ENCODE measurements at places on chromosomes 5 and 9.

GRCh38 chr5:35302544-35302943, 72.3 kb upstream of the PRLR start:
- DNase-seq: no peak

DNA sequence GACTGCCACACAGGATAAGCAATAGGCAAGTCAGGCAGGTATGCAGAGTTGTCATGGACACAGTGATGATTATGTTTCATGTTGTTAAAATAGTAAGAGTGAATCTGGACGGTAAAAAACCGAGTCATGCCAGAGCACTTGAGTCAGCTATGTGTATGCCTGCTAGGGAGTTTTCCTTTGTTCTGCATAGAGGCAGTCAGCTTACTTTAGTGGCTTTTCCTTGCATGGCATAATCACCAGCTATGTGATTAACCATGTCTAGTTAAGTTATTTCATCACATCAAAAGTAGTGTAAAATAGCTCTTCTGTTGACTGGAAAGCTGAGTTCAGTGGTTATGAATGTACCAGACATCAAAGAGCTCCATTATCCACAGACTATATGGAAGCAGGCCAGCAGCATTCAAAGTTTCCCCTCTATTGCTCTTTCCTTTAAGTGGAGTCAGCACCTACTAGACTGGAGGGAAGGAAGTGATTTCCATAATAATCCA, 989.8 kb downstream of the TLE1 start:
- DNase-seq: no peak

DNA sequence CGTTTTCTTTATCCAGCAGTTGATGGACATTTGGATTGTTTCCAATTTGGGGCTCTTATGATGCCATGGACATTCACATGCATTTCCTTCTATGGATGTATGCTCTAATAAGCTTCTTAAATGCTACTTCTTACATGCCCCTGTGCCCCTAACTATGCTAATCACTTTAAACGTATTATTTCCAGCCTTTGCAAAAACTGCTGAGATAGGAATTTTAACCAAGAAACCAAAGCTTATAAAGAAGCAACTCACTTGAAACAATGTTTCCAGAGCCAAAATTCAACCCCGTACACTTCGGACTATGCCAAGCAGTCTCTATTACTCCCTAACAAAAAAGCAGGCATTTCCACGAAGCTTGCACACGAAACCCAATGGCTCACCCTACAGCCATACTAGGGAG, 545.6 kb upstream of the WWC1 start:
- DNase-seq: no peak

- DNase-seq: no peak
These were observed 16.1 kb upstream of the DRD1 start for GRCh38 chr5:175460126-175460525.

DNA sequence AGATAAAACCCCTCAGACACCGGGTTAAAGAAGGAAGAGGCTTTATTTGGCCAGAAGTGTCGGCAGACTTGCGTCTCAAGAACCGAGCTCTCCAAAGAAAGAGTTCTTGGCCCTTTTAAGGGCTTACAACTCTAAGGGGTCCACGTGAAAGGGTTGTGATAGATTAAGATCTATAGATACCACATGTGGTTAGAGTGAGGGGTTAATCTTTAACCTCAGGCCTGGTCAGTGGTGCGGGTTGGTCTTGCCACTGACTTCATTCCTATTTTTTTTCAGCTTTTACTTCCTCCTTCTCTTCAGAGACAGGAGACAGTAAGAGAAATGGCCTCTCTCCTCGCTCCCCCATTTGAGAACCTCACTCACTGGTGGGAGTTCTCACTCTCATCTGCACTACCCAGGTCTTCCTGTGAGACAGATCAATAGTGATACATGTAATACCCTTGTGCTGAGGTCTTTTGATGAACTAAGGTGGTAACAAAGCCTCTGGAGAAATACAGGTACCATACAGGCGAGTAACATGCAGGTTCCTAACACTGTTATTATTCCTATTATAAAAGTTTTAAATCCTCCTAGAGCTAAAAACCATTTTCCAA, 52.4 kb upstream of the COX7C start:
- DNase-seq: no peak

- DNase-seq: no peak
These were observed 74.2 kb downstream of the C9orf152 start for GRCh38 chr9:110133608-110134210.

DNA sequence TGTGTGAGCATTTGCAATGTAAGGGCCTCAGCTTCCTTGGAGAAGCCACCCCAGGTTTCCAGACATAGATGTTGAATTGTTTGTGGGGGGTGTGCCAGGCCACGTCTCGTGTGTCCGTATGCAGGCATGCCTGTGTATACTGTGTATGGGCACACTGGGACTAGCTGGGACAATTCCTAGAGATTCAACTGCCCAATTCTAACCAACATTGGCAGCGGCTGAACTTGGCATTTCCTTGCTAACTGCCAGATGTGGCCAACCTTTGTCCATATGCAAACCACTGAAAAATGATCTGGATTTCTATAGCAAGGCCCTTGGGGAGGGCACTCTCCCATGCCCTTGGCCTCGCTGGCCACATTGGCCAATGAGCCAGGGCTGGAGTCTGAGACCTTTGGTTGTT, 50.3 kb downstream of the SAR1B start:
- no peak for DNase-seq

DNA sequence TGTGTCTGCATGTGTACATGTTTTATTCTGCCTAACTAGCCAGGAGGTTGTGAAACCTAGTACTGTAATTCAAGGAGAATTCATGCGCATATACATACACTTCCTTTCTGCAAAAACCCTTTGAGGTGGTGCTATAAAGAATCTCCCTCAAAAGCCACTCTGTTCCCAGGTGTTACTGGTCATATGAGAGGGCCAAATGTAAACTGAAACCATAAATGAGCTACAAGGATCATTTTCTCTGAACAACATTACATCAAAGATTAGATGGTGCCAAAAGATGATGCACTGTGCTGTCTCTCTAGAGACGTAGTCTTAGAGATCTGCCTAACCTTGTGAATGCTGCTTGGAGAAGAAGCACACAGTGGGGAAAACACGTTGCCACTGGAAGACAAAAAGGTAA, 15.7 kb downstream of the NREP start:
- DNase-seq: no peak

DNA sequence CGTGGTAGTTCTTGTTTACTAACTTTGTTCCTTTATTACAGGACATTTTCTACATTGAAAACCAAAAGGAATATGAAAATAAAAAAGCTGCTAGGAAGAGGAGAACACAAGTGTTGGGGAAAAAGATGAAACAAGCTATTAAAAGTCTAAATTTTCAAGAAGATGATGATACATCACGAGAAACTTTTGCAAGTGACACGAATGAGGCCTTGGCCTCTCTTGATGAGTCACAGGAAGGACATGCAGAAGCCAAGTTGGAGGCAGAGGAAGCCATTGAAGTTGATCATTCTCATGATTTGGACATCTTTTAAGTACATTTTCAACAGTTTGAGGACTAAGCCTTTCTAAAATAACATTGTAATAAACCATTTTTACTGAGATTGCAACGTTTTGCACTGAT, 23.8 kb downstream of the PHAX start:
- no peak for DNase-seq

DNA sequence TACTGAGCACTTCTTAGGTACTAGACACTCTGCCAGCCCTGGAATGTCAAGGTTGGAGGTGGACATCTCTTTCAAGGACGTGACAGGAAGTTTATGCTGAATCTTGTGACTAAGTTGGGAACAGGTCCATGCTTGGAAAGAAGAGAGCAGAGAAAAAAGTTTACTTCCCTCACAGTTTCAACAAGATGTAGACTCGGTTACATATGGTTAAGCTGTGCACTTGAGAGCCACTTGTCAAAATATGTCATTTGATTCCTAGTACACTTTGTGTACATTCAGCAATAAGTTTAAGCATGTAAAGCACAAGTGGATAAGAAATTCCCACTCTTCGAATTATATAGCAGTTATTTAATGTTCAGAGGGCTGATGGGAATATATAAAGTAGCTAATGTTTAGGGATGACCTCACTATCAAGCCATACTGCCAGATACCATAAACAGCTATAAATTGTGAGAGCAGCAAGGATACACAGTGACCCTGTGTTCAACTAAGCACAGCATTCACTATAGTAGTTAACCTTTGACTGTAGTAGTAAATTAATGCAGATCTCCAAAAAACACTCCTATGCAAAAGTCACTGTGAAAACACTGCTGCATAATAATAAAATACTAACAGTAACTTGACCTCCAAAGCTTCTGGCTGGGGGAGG, 1944.6 kb upstream of the WWC1 start:
- no peak for DNase-seq

- no peak for DNase-seq
These were observed 14.5 kb downstream of the FRMD3 start for GRCh38 chr9:83523684-83524083.

GRCh38 chr9:18985464-18985951, 47.5 kb downstream of the SAXO1 start:
- DNase-seq: no peak
